ENCODE measurements at places on chromosomes 7 and 10.
A peak's percentile ranks its signal among the peaks of the same experiment; 100 is the strongest.

GRCh38 chr7:128869138-128869943 is 6.7 kb downstream of the ATP6V1F start:
- DNase-seq, result peak; percentile 75

- no peak for DNase-seq
Observed at GRCh38 chr7:50142425-50143017, 49.5 kb upstream of the ZPBP start.

DNA sequence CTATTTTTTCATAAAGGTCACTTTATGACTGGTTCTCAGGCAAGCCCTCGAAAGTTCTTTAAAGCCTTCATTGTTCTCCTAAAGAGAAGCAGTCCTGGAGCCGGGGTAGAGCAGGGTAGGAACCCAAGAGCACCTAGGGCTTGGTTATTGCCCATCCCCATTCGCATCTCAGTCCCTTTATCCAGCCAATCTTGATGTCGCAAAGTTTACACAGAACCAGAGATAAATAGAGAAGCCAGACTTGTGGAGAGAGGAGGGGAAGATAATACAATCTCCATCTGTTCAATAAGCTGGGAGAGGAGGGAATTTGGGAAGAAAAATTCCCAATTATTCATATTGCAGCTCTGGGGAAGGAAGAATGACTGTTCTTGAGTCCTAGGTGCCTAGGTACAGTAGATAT is 6.4 kb upstream of the SRI start:
- no peak for DNase-seq

DNA sequence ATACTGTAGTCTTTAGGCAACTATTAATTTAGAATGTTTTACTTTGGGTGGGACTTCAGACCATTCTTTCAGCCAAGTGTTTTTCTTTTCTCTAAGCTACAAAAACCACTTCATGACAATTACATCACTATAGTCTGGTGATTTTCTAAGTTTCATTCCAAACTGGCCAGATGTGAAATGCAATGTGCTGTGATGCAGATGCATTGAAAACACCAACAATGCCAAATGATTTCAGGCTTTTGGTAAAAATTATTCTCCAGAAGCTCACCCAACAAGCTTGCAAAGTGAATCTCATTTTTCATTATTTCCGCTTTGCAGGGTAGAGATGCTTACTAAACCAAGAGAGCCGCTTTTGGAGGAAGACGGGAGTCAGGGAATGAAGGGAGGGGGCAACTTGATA is 118.4 kb upstream of the ANK3 start:
- DNase-seq, result no peak

GRCh38 chr10:132316133-132316532 is 8.4 kb upstream of the STK32C start:
- DNase-seq, result no peak

DNA sequence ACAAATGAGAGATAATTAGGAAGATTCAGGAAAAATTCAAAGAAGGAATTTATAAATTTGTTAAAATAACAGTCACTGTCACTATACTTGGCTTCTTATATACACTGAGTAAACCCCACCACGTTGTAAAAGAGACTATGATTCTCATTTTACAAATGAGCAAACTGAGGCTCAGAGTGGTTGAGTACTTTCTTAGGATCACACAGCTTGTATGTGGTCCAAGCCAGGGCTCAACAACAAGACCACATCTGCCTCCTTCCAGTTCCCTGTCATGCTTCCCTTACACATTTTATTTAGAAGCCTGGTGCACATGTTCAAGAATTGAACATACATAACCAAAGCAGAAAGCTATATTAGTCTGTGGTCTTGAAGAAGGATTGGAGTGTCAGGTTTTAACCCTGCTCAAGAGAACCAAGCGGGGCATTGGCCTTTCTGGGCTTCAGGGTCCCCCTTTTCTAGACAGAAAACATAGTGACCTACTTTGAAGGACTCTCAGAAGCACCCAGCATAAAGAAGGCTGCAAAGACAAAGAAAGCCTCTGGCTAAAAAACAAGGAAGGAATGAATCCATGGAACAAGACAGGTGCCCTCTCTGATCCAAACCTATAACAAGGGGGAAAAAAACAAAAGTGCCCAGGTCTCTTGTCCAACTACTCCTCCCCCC is 846 bp downstream of the MRLN start:
- DNase-seq, result no peak

DNA sequence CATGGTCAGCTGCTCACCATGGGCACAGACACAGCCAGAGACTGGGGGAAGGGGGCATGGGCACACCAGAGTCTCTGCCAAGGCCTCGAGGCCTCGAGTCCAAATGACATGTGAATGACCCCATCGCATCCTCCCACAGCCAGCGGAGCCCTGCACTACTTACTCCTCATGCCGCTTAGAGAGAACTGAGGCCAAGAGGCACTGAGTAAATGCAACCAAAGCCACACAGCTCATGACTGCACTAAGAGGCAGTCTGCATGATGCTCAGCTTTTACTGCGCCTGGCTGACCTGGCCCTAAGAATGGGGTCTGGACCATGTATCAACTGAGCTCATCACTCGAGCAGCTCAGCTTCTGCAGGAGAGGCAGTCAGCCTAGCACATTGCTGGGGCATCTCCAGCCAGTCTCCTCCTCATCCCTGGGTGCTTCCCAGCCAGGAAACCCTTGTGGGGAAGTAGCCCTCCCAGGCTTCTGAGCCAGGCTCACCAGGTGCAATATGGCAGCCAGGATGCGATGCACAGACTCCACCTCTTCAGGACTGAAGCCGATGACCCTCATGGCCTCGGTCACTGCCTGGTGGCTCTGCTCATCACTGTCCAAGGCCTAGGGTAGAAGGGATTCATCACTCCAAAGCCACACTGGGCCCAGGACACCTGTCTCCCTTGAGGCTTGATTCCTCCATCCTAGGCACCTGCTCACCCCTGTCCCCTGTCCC is 7.5 kb downstream of the MYO1G start:
- no peak for DNase-seq

- DNase-seq, result no peak
Observed at GRCh38 chr7:126286317-126286716, 966.4 kb downstream of the GRM8 start.

GRCh38 chr10:69863580-69863979 is 61.9 kb downstream of the COL13A1 start:
- no peak for DNase-seq

DNA sequence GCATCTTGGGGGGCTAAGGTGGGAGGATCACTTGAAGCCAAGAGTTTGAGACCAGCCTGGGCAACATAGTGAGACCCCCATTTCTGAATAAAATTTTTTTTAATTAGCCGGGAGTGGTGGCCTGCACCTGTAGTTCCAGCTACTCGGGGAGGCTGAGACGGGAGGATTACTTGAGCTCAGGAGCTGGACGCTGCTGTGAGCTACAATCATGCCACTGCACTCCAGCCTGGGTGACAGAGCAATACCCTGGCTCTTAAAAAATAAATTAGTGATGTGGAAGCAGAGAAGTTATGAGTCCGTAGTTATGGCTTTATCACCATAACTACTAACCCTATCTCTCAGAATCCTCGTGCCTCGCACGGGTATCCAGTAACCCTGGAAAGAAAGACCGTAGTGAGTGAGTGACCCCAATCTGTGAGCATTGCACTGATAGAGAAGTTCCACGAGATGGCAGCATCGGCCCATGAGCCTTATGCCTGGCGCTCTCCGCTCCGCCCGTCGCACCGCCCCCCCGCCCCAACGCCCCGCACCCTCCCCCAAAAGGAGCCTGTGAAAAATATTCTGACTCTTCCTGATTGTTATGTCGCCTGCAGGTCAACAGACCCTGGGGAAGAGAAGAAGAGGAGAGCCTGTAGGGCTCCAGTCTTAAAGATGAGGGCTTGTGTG is 4.9 kb upstream of the SLC29A3 start:
- peak; percentile 84 for DNase-seq

DNA sequence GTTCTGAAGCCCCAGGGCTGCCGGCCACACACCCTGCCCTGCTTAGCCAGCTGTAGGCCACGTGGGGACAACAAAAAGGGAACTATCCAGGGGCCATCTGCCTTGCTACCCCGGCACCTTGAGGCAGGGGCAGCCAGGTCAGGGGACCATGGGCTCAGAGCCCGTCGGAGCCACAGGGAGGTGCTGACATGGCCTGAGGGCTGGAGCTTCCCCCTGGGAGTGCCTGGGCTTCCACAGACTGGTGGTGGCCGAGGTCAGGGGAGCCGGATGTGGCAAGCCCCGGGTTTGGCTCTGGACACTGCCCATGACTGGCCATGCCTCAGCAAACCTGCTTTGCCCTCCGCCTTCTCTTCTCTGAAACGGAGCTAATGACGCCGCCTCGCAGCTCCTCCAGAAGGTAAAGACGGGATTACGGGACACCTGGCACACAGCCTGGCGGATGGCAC is 178.5 kb downstream of the EBF3 start:
- DNase-seq, result no peak

- no peak for DNase-seq
Observed at GRCh38 chr7:25615003-25615402, 386.7 kb upstream of the NPVF start.

DNA sequence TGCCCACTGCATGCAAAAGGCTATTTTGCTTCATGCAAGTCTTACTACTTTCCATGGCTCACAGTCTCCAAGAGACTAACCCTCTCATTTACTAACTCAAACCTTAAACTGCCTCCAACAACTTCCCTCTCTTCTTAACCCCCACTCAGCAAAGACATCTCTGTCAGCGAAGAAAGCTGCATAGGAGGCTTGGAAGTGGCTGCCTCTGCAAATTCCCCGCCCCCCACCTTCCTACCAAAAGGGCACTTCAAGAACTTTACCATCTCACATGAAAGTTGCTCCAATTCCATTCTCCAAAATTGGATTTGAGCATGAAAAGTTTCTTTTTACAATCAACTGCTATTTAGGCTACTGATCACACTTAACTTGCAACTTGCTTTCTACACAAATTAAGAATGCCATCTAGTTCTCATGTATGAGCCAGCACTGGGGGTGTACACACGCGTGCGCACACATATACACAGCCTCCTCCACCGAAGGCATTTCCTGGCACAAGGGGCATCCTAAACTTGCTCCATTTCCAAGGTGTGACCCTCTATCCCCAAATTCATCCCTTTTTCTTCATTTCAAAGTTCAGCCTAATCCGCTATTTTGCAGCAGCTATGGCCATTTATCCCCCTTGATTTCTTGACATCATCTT is 1.8 kb downstream of the CCDC6 start:
- peak; percentile 28 for DNase-seq

- no peak for DNase-seq
Observed at GRCh38 chr10:98855403-98856189, 380.1 kb downstream of the HPSE2 start.

DNA sequence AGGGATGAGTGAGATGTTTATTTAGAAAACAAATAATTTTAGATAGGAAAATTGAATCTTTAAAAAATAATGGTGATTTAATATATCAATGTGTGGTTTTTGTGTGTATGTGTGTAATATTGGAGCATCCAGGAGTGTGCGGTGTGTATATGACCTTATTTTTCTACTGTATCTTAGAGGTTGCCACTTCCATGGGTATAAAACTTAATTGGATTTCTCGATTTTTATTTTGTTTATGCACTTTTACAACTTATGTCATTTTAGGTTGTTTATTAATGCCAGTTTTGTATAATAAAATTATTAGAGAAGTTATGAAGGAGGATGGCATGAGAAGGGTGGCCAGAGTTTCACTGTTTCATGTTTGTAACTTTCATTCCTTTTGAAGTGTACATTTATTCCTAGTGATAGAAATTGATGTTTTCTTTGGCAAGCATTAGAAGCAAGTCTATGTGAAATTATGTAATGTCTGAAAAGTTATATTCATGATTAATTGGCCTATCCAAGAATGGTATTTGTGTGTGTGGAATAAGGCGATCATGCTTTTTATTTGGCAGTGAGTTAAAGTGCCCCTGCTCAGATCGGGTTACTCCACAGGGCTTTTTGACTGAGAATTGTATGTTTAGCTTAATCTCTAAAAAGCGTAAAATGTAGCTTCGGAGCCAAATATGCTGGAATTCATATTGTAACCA is 110.3 kb downstream of the KAT6B start:
- no peak for DNase-seq

- DNase-seq, result no peak
Observed at GRCh38 chr10:128804411-128804810, 662.6 kb upstream of the MGMT start.

- DNase-seq, result no peak
Observed at GRCh38 chr7:108453320-108453719, 2.9 kb downstream of the NRCAM start.

DNA sequence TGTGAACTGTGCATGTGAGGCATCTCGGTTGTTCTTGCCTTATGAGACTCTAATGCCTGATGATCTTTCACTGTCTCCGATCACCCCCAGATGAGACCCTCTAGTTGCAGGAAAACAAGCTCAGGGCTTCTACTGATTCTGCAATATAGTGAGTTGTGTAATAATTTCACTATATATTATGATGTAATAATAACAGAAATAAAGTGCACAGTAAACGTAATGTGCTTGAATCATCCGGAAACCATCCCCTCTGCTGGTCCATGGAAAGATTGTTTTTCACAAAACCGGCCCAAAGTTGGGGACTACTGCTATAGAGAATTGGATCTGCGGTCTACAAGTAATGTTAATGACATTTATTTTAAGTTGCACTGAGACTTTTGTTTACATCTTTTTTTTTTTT is 126.7 kb downstream of the TPST1 start:
- no peak for DNase-seq

GRCh38 chr10:14325325-14325955 is 5.3 kb downstream of the FRMD4A start:
- DNase-seq, result peak; percentile 44

- no peak for DNase-seq
Observed at GRCh38 chr7:69295977-69296376, 302.3 kb upstream of the AUTS2 start.

GRCh38 chr7:17186745-17187530 is 111.5 kb upstream of the AHR start:
- DNase-seq, result no peak

GRCh38 chr7:2306688-2307087 is 7.6 kb downstream of the SNX8 start:
- DNase-seq, result no peak

- DNase-seq, result peak; percentile 60
Observed at GRCh38 chr10:124708922-124709520, 35.2 kb downstream of the FAM53B start.

DNA sequence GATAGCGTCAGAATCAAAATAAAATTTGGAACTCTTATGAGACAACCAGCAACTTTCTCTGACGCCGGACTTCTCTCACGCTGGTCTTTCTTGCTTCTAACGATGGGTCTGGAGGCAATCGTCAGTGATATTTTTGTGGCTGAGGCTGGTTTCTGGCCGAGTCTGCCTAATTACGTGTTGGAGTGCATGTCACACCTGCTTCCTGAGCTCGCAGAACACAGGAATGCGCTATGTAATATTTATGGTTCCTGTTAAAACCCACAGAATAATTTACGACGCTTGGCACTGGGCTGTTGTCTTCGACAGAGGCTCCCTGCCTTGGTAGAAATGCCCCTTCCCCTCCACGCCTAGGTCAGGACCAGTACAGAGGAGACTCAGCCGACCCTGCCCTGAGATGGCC is 64.9 kb downstream of the NPTX2 start:
- DNase-seq, result no peak

DNA sequence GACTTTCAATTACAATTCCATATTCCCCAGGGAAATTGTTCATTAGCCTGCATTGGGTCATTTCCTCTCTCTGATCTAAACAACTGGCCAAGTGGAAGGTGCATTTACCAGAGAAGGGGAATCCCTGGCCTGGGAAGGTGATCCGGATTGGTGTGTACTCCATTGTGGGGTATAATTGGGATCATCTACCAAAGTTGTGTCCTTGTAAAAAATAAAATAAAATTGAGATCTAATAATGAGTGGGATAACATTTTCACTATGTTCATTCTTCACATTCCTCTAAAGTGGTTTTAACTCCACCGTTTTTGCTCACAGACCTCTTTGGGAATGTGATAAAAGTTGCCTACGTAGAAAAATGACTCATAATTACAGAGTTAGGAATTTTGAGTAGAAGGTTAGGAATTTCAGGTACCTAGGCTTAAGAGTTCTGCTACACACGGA is 22.8 kb downstream of the ARL5B start:
- DNase-seq, result no peak

Data from iPS-NIHi11 (cell line).